Colonic mucosa (tissue), 4 donors: ENCODE measurements at places on chromosomes 6 and 20. TPM values are rescaled to one million over a fixed set of nuclear protein-coding genes. Genes with fewer than 3 reads are reported as not detected.
A peak's percentile ranks its signal among the peaks of the same experiment; 100 is the strongest.

- DNase-seq: no peak
These were observed 88.3 kb upstream of the CCDC28A start for GRCh38 chr6:138685257-138685656.

- no peak for DNase-seq
These were observed 162.7 kb downstream of the INSM1 start for GRCh38 chr20:20530428-20531151.

DNA sequence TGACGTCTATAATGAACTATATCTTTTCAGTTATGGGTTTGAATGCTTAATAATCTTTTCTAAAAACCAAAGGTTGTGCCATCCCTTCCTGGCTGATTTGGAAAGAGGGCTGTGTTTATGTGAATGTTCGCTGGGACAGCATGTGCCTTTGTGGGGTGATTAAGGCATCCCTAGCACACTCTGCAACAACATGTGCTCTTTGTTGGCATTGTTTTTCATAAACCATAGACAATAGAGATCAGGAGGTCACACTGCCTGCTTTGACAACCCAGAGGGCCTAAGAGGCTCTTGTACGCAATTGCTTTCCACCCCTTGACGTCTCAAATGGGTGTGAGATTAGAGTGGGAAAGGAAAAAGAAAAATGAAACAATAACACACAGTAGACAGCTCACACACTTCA lies 116.0 kb downstream of the LRRC1 start:
- DNase-seq: no peak

GRCh38 chr6:112114577-112115223 lies 27.3 kb downstream of the FAM229B start:
- DNase-seq: no peak

DNA sequence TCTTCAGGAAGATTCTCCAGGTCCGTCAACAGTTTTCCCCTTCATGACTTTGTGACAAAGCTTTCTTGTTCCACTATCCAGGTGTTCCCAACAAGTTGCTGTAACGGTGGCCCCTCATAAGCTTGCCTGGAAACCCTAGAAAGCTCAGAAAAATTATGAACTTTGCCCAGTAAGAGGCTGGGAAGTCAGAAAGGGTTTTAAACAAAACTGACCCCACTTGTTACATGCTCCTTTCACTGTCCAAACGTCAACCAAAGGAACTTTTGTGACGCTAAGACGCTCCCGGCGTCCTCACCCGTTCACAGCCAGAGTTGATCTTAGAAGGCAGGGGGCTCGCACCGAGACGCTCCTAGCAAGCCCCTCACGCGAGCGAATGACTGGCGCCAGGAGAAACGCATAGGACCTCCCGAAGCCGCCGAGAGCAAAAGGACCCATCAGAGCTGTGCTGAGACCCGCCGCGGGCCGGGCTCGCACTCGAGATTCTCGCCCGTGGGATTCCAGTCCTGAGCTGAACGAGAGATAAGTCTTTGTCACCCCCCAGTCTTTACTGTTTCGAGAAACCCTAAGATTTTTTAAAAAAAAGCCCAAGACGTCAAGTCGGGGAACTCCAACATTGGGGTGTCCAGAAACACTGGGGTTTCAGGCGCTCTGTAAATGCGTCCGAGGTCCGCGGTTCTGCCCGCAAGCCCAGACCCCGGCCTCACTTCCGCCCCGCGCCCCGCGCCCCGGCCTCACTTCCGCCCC lies 544 bp upstream of the ACAT2 start:
- DNase-seq: peak; percentile 37

GRCh38 chr6:165729307-165729936 lies 66.4 kb upstream of the PDE10A start:
- peak; percentile 54 for DNase-seq

- no peak for DNase-seq
These were observed 147.3 kb upstream of the BMP5 start for GRCh38 chr6:56022678-56023077.

GRCh38 chr6:108768792-108769524 lies 79.3 kb upstream of the ARMC2 start:
- no peak for DNase-seq

DNA sequence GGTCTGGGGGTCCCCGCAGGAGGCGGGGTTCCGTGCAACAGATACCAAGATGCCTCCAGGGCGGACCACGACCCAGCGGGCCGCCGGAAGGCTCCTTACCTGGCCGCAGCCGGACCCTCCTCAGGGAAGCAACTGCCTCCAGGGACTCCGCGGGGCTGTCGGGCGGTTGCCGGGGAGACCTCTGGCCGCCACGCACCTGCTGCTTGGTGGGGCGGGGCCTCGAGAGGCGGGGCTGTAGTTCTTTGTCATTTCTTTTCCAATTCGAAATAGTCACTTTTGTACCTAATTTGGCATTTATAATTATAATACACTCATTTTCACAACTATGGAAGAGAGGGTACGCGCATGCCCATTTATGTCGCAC lies 647 bp downstream of the AK9 start:
- peak; percentile 84 for DNase-seq

- DNase-seq: no peak
These were observed 21.0 kb upstream of the CCN5 start for GRCh38 chr20:44694159-44694558.

Gene C20orf202
- not detected for total RNA-seq

- no peak for DNase-seq
These were observed 70.0 kb downstream of the GFOD1 start for GRCh38 chr6:13417431-13417830.

Gene GNMT
- 0.96 TPM for total RNA-seq

GRCh38 chr6:157267109-157267611 lies 56.2 kb downstream of the TMEM242 start:
- no peak for DNase-seq

- no peak for DNase-seq
These were observed 160.6 kb upstream of the MLN start for GRCh38 chr6:33964387-33964786.

GRCh38 chr20:688809-689212 lies 13.2 kb upstream of the SCRT2 start:
- DNase-seq: no peak

GRCh38 chr20:37693242-37693634 lies 592 bp upstream of the CTNNBL1 start:
- DNase-seq: no peak

- no peak for DNase-seq
These were observed 43.7 kb upstream of the CCDC167 start for GRCh38 chr6:37543361-37543760.

DNA sequence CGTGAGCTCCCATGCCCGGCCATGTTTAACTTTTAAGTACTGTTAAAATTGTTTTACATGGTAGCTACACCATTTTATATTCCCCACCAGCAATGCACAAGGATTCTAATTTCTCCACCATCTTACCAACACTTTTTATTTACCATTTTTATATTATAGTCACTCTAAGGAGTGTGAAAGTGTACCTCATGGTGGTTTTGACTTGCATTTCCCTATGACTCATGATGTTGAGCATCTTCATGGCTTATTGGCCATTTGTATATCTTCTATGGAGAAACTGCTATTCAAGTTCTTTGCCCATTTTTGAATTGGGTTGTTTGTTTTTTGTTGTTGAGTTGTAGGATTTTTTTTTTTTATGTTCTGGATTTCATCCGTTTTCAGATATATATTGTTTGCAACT lies 15.6 kb upstream of the BPHL start:
- DNase-seq: no peak

DNA sequence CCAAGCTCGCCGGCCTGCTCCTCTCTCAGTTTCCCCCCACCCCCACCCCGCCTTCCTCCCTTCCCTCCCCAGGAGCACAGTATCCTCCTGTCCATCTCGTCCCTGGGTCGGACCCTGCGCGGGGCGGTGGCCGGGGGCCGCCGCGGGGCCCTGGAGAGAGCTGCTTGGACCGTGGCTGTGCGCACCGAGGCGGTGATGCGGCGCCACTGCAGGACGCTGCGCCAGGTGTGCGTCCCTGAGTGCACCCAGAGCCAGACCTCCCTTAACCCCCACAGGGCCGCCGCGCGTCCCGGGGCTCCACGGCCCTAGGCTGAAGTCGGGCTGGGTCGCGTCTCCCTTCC lies 2.2 kb downstream of the C20orf204 start:
- DNase-seq: no peak

Gene METTL24
- total RNA-seq: 3.5 TPM

DNA sequence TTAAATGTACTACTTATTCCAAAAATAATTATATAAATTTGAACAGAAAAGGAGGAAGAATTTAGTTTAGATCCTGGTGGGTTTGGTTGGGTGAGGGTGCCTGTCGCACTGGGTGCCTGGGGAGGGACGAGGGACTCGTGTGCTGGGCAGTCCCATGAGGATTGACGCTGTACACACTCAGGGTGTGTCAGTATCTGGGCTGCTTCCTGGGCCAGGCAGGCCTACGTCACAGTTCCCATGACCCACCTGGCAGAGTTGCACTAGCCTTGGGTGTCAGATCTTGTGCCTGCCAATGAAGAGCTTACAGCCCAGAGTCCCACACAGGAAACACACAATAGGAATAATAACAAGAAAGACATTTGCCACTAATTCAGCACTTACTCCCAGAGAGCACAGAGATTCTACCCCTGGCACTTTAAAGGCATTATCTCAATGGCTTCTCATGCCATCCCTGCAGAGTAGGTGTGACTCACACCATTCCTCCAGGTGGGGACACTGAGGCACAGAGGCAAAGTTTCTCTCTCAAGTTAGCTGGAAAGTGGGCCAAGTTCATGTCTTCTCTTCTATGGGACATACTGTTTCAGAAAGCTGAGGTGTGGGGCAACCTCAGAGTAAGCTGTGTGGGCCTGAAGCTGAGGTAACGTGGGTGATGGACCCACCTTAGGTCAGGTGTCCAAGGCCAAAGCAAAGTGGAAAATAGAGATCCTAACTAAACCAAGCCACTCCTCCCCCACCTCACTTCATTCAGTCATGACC lies 1.3 kb upstream of the SDCBP2 start:
- DNase-seq: peak; percentile 87

GRCh38 chr20:51995551-51995951 lies 193.2 kb upstream of the SALL4 start:
- DNase-seq: no peak

DNA sequence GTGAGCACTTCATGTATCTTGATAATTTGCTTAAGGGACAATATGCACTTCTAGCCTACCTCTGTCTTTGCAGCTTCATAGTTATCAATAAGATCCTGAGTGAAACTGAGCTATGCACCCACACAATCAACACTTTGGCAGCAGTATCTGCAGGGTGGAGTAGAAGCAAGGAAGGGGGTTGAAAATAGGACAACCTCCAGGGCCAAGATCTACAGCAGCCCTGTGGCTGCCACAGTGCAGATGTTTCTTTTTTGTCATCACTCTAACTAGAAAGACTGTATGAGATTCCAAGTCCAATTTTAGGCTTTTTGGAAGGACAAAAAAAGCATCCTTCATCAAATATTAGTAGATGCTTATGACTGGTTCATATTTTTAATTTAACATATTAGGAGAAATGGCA lies 336.1 kb upstream of the CITED2 start:
- DNase-seq: no peak
